Left lung (tissue), 14 donors: ENCODE measurements at places on chromosomes 7 and 10.

GRCh38 chr10:13651969-13652720 is 65.4 kb downstream of the PRPF18 start:
- DNase-seq, result no peak

DNA sequence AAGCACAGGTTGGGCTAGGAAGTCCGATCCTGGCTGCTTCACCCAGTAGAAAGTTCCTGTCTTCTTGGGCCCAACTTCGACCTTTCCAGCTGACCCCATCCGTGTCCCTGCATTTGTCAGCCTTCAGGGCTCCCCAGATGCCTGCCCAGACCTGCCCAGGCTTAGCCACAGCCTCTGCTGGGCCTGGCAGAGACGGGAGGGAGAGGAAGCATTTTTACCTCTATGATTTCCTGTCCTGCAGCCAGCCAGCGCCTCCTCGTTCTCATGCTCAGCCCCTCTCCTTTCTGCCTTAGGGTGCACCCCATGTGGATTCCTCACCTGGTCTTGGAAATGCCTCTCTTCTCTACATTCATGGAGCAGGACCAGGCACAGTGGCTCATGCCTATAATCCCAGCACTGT is 3.7 kb downstream of the METTL27 start:
- DNase-seq, result no peak

DNA sequence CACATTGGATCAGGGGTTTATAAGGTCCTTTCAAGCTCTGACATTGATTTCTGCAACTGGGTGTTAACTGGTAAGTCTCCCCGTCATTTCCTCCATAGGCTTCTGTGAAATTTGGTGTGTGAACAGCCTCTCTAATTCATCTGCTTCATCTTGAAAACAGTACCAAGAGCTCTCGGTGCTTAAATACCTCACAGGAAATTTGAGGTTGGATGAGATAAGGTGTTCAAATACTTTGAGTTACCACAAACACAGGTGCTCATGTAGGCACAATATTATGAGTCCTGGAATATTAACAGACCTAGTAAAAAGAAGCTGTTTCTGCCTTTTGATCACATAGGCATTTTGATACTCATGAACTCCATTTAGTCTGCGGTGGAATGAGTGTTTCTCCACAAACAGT is 85.2 kb downstream of the RTKN2 start:
- no peak for DNase-seq

- DNase-seq, result no peak
These were observed 221.7 kb downstream of the PHTF2 start for GRCh38 chr7:78020136-78020873.

GRCh38 chr7:94655126-94655847 is 646 bp downstream of the SGCE start:
- DNase-seq, result peak; percentile 13

DNA sequence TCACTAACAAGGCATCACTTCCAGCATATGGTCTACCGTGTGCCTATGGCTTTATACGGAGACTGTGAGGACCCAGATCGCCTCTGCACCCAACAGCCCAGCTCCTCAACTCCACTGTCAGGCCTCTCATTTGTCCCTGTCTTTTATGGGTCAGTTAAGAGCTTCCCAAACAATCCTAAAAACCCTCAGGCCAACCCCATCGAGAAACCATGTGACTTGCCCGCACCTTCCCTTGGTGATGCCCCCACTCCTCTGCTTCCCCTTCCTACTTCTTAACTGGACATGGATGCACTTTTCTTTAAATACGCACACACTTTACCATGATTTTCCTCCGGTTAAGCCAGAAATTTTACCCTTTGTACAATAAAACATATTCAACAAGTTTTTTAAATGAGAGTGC is 46.8 kb downstream of the BAIAP2L1 start:
- no peak for DNase-seq

DNA sequence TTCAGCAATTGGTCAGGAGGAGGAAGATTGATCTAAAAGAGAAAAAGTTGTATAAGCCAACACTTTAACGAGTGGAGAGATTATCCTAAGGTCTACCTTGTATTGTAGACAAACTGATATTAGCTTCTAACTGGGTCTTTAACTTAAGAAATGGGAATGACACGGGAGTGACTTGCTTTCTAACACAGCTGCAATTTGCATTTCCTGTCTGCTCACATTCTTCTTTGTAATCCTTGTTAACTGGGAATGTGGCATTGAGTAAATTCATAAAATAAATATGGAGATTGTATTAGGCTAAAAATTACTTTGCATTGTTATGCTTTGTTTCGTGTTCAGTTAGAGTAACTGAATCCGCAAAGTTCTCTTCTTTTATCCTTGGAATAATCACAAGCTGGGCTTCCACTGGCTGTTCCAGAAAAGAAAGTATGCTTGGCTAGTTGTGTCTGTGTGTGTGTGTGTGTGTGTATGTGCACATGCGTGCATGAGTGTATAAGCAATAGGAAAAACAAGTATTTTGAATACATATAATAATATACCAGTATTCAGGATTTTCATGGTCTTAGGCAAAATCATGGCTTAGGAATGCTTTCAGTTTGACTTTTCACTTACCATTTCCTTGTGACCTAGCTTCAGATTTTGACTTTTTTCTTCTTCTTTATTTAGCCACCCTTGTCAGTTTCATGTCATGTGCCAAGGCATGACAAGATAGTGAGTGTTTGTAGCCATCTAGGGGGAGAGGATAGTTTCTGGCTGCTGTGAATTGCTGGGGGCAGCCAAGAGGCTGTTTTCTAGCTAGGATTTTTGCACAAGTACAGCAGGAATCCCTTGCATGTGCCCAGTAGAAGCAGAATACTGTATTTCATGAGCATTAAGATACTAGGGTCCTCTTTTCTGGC is 54.5 kb upstream of the FZD8 start:
- no peak for DNase-seq

GRCh38 chr10:36473122-36473521 is 652.3 kb upstream of the ANKRD30A start:
- DNase-seq, result no peak
